ENCODE measurements at places on chromosomes 3 and 15.

DNA sequence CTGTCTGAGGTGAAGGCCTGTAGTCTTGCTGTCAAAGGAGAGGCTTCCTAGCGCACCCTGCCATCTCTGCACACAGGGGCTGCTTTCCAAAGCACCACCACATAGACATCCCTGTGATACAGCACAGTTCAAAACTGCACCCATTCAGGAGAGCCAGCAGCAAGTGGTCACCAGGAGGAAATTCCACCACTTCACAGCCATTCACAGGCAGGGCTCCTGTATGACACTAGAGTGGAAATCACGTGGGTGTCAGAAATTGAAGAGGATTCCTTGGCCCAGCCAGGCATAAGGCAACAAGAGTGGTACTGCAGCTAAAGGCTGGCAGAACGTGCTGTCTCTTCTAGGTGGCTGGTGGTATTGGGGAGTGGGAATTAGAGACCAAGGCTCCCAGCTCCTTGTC, 102.8 kb downstream of the RFTN1 start:
- DNase-seq = no peak

DNA sequence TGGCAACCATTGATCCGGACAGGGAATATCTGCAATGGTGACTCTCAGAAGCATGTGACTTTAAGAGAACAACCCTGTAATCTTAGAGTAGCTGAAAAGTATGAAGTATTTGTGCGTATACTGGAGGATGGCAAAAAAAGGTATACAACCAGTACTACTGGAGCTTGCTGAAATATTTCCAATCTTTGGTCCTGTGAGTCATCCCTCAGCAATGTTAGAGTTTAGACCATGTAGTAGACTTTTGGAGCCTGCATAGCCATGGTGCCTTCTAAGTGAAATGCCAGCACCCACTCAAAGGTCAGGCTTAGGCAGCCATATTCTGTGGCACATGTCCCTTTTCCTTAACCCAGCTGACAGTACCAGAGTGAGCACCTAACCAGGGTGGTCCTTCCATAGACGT, 429.4 kb downstream of the NTRK3 start:
- DNase-seq = no peak

GRCh38 chr3:102174832-102175374, 259.9 kb upstream of the ZPLD1 start:
- DNase-seq = no peak

GRCh38 chr3:65485826-65486469, 552.8 kb downstream of the MAGI1 start:
- DNase-seq = no peak

- DNase-seq = no peak
Observed at GRCh38 chr3:148816981-148817525, 10.6 kb upstream of the CPB1 start.

GRCh38 chr15:49239105-49239504, 69.1 kb downstream of the GALK2 start:
- no peak for DNase-seq

GRCh38 chr3:129651435-129652202, 45.1 kb upstream of the PLXND1 start:
- DNase-seq = no peak

DNA sequence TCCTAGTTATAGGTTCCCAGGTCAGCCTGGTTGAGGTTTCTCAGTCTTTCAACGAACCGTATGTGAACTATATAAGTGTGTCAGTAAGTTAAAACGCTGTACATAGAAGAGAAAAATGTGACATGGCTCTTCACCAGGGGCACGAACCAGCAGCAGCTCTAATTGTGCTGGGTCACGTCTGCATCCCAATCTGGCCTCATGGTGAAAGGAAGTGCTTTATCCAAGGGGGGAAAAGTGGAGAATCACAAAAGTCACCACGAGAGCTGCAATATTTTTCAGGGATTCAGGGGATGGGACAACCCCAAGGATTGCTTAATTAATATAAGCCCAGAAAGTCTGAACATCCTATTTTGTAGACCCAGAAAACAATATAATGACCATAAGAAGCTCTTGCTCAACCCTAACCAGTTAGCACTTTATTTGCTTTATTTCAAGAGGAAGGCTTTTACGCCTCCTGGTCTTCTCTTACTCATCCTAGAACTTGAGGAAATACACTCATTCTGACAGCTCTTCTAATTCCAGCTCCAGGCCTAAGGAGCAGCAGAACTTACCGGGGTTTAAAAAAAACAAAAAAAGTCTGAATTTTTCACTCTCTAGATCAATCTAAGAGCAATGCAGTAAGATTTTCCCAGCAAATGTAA, 16.5 kb downstream of the ANXA2 start:
- DNase-seq = no peak

DNA sequence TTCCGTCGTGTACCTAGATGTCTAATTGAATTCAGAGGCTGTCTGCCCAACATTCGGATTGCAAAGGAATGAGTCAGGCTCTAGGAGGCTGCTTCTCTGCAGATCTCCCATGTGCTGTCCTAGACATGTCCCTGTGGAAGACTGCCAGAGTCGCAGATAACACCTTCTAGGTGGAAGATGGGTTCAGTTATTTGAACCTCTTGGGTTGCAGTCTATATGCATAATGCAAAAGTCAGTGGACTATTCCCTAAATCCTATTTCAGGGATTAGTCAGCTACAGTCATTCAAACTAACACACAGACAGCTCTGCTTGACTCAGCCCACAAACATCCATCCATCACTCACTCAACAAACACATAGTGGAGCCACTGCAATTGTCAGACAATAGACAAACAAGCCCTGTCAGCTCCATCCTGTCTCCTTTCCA, 300.0 kb upstream of the CTNNB1 start:
- DNase-seq = no peak

GRCh38 chr15:27438403-27439375, 467.7 kb downstream of the GABRG3 start:
- no peak for DNase-seq

GRCh38 chr3:171790898-171791691, 19.2 kb downstream of the PLD1 start:
- DNase-seq = no peak

GRCh38 chr3:42988566-42988965, 9.5 kb downstream of the GASK1A start:
- DNase-seq = no peak

DNA sequence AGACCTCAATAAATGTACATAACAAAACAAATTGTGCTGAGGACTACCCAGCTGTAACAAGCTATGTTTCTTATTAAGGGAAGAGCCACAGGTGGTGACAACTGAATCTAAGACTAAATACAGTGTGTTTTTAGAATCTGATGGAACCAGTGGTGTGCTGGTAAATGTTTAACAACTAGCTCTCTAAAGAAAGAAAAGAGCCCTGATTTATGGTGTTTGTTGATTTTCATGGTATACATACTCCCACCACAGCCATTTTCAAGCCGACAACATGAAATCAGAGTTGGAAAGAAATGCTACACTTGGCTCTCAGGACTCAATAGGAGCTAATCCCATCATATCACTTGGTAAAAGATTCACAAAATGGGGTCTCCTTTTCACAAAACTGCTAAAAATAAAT, 89.8 kb upstream of the FNDC3B start:
- DNase-seq = no peak

DNA sequence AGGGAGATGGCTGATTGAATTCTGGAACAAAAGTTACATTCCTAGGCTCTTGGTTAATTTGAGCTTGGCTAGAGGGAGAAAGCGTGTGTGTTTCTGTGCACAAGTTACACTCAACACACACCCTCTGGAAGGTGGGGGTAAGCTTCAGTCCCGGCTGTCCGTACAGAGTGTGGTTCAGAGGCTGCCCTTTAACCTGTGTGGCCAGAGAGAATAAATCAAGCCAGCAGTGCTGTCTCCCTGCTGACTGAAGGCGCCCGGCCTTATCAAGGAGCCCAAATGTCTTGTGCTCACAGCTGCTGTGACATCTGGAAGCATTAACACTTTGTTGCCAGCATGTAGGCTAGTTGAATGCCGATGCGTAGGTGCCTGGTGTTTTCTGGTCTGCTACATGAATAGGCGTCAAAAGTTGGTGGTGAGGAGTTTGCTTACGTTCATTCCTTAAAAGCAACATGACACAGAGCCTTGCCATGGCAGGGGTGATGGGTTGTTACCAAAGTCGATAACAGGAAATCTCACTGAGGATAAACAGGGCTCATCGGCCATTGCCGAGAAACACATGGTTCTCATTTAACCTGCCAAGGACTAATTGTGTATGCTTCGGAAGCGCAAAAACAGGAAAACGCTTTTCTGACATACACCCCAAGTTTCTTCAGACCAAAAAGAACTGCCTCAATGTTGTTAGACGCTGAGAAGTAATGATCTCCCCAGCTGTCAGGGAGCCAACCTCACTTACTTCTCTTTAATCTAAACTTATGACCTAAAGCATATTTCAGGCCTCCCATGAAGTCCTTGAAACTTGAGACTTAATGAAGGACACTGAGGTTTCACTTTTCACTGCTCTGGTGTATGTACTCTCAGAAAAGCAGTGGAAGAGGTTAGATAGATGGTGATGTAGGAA, 95.8 kb upstream of the CTDSPL start:
- no peak for DNase-seq

DNA sequence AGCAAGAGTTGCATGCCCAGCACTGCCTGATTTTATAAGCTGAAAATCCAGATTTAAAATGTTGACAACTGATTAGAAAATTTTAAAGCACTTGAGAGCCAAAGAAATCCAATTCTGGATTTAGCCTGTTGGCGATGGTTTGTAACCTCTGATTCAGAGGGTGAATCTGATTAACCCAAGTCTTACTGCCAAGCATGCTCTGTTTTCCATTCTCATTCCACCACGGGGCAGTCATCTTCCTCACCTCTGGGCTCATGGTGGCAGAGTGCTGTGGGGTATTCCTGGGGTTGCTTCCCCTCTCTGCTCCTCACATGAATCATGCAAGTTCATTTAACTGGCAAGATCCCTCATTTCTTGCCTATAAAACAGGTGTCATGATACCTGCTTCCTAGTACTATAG, 342.2 kb downstream of the EPHB1 start:
- no peak for DNase-seq

- DNase-seq = no peak
Observed at GRCh38 chr3:109316162-109316730, at the start of gene DPPA2. Gene DPPA2, minus strand, starts transcription at chr3:109316517. Its CDS starts 1,975 bp downstream, at chr3:109314542.

GRCh38 chr15:40367371-40367685, 9.3 kb downstream of the DISP2 start:
- no peak for DNase-seq

DNA sequence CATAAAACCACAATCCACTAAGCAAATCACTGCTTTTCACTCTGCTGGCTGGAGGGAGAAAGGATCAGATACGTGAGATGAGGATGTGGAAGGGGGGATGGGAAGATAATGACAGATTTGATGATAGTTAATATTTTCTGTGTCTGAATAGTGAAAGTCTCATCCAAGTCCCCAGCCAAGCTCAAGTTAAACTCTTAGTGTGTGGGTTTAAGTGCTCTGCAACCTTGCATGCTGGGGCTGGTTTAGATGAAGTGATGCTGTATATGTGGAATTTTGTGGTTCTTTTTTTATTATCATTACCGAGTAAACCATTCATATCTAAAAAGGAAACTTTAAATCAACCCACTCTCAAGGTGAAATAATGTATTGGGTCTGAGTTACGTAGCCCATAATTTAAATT, 111.0 kb downstream of the TPRG1 start:
- no peak for DNase-seq
